ENCODE measurements at places on chromosomes 13 and 19. TPM values are rescaled to one million over a fixed set of nuclear protein-coding genes. Genes with fewer than 3 reads are reported as not detected.
A peak's percentile ranks its signal among the peaks of the same experiment; 100 is the strongest.

GRCh38 chr19:40417643-40417981 lies 4.4 kb upstream of the PRX start:
- DNase-seq, result no peak
- H3K4me3 ChIP-seq, result no peak overlapping the region
- no peaks in the 10 kb centered on the region for H3K36me3 ChIP-seq
- no peak overlapping the region for H3K27ac ChIP-seq
- no peaks in the 10 kb centered on the region for H3K27me3 ChIP-seq
- no peaks in the 10 kb centered on the region for H3K4me1 ChIP-seq

DNA sequence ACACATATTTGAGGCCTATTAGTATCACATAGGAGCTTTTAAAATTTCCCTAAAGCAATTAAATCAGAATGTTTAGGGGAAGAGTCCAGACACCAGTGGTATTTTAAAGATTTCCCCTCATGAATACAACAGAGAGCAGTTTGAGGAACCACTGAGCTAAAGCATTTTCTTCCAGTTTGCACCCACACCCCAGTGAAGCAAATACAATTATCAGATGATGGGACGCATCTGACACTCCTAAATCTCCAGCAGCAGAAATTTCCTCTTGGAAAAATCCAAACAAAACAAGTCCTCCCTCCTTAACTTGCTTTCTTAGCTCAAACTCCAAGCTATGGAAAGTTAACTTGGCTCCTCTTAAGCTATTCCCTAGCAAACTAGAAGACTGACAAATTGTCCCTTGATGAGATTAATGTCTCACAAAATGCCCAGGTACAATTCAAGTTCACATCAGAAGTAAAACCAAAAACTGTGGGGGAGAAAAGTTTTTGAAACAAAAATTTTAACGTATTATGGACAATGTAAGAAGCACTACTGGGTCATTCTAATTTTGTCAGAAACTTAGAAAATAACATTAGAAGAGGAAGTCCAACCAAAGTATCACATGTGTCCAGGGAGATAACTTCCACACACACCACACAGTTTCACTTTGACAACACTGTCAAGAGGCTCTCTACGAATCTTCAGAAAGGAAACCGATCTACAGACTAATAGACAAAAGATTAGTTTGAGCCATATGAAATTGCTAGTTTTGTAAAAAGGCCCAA lies 74.1 kb downstream of the ABCC4 start:
- no peaks in the 10 kb centered on the region for H3K36me3 ChIP-seq
- no peak overlapping the region for H3K4me3 ChIP-seq
- H3K27me3 ChIP-seq, result no peaks in the 10 kb centered on the region
- H3K27ac ChIP-seq, result no peak overlapping the region

GRCh38 chr19:27741236-27741635 lies 1471.7 kb downstream of the UQCRFS1 start:
- peaks cover 57% of the 10 kb centered on the region for H3K36me3 ChIP-seq
- no peak overlapping the region for H3K4me3 ChIP-seq
- no peak for DNase-seq
- no peak overlapping the region for H3K27ac ChIP-seq
- H3K4me1 ChIP-seq, result no peaks in the 10 kb centered on the region

GRCh38 chr19:41097302-41097701 lies 9.1 kb downstream of the CYP2A13 start:
- H3K4me3 ChIP-seq, result no peak overlapping the region
- no peaks in the 10 kb centered on the region for H3K36me3 ChIP-seq
- H3K27ac ChIP-seq, result no peak overlapping the region
- DNase-seq, result no peak

DNA sequence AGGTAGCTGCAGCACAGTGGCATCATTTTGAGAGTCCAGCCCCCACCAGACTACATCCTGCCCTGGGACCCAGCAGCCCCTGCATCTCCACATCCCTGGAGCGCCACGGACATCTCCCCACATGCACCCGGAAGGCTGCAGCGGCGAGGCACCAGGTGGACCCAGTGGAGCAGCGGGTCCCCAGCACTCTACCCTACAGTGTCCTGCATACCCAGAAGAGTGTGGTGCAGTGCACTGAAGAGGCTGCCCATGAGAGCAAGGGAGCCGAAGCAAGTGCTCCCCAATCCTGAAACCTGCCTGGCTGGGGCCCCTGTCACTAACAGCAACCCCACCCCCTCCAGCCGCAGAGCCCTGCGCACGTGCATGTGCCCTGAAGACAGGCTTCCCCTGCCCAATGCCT lies 21.3 kb upstream of the SLC7A9 start:
- no peaks in the 10 kb centered on the region for H3K4me1 ChIP-seq
- no peaks in the 10 kb centered on the region for H3K27me3 ChIP-seq
- no peaks in the 10 kb centered on the region for H3K36me3 ChIP-seq
- DNase-seq, result no peak

GRCh38 chr13:70923863-70924752 lies 815.9 kb upstream of the KLHL1 start:
- H3K27ac ChIP-seq, result no peak overlapping the region
- no peaks in the 10 kb centered on the region for H3K36me3 ChIP-seq
- no peaks in the 10 kb centered on the region for H3K27me3 ChIP-seq
- H3K4me3 ChIP-seq, result no peak overlapping the region
- no peaks in the 10 kb centered on the region for H3K4me1 ChIP-seq

GRCh38 chr19:45828945-45829344 lies 13.8 kb upstream of the RSPH6A start:
- DNase-seq, result no peak
- no peaks in the 10 kb centered on the region for H3K27me3 ChIP-seq
- H3K27ac ChIP-seq, result no peak overlapping the region
- H3K4me3 ChIP-seq, result no peak overlapping the region
- H3K4me1 ChIP-seq, result no peaks in the 10 kb centered on the region
- peaks cover 9% of the 10 kb centered on the region for H3K36me3 ChIP-seq

DNA sequence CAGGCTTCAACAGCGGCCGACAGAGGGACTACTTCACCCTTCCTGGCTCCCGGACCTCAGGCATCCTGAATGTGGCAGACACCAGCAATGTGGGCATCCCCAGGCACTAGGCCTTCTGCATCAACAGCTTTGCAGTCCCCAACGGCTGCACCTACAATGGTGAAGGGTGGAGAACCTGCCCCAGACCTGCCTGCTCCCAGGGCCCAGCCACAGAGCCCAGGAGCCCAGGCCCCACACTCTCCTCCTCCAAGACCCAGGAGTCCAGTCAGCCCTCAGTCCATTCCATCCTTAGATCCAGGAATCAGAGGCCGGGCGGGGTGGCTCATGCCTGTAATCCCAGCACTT lies 34.5 kb downstream of the HPN start:
- H3K4me3 ChIP-seq, result no peak overlapping the region
- no peak overlapping the region for H3K27ac ChIP-seq
- no peak for DNase-seq
- H3K27me3 ChIP-seq, result no peaks in the 10 kb centered on the region
- no peaks in the 10 kb centered on the region for H3K4me1 ChIP-seq
- H3K36me3 ChIP-seq, result no peaks in the 10 kb centered on the region

DNA sequence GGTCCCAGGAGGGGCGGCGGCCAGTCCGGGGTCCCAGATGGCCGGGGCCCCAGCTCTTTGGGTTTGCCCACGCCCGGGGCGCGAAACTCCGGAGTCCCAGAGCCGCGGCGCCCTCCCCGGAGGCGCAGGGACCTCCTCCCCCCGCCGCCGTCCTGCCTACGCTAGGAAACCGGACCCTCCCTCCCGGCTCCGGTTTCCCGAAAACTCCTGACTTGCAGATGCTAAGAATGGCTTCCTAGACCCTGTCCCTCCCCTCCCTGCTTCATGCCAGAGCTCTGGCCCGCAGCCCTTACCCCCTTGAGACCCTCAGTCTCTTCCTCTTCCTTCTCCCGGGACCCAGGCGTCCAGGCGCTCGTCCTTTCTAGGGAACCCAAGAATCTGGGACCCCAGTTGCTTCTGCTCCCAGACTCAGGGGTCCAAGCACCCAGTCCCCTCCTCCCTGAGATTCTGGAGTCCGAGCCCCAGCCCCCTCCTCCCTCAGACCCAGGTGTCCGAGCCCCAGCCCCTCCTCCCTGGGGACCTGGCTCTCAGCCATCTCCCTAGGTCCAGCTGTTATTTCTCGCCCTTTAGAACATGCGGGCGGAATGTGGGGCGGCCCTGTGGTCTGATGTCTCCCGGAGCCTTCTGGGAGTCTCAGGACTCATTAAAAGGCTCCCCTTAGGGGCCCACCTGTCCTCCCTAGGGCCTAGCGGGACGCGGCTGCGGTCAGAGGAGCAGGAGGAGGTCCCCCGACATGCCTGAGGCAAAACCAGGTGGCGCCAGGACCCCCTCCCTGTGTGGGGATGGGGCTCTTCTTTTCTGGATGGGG lies at the start of gene MYBPC2:
TSS of gene MYBPC2 (plus strand) at position 672 of the 808 bp plus-strand sequence. CDS start at position 734, 62 bp downstream.
- H3K27ac ChIP-seq, result no peak within 1 kb of the TSS
- no peaks in the 10 kb centered on the region for H3K27me3 ChIP-seq
- H3K36me3 ChIP-seq, result no peaks in the 10 kb centered on the region
- peak within 1 kb of the TSS; percentile 42 for H3K4me3 ChIP-seq
- DNase-seq, result no peak
- H3K4me1 ChIP-seq, result no peaks in the 10 kb centered on the region

- no peak overlapping the region for H3K4me3 ChIP-seq
- H3K27ac ChIP-seq, result no peak overlapping the region
- H3K36me3 ChIP-seq, result no peaks in the 10 kb centered on the region
- H3K27me3 ChIP-seq, result no peaks in the 10 kb centered on the region
- no peak for DNase-seq
Observed at GRCh38 chr13:105827111-105827809, 708.2 kb downstream of the EFNB2 start.

GRCh38 chr13:66895780-66896179 lies 334.4 kb downstream of the PCDH9 start:
- DNase-seq, result no peak
- no peaks in the 10 kb centered on the region for H3K36me3 ChIP-seq
- H3K4me1 ChIP-seq, result no peaks in the 10 kb centered on the region
- no peak overlapping the region for H3K27ac ChIP-seq

DNA sequence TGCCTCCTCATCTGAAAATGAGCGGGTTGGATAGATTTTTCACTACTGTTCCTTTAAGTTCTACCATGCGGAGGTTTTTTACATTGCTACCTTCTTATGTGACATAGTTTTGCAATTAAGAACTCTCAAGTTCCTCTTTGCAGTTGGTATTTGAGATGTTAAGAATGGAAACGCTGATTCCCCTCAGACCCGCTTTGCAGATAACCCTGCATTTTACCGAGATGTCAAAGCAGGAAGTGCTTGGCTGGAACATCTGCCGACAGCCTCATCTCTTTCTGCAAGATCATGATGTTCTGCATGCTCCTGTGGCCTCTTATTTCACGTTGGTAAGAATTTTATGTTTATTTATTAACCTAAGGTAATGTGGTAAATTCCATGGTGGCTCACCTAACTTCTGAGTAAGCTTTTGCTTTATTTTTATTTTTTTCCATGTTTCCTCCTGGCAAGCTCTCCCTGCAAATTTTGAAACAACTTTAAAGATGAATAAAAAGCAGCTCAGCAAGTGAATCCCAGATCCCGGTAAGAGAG lies 22.5 kb downstream of the PABPC3 start:
- no peaks in the 10 kb centered on the region for H3K36me3 ChIP-seq
- H3K4me1 ChIP-seq, result no peaks in the 10 kb centered on the region
- no peak for DNase-seq
- H3K27ac ChIP-seq, result no peak overlapping the region
- no peak overlapping the region for H3K4me3 ChIP-seq

GRCh38 chr13:99028890-99029289 lies 51.0 kb upstream of the DOCK9 start:
- no peaks in the 10 kb centered on the region for H3K4me1 ChIP-seq
- H3K27ac ChIP-seq, result no peak overlapping the region
- H3K36me3 ChIP-seq, result no peaks in the 10 kb centered on the region
- H3K27me3 ChIP-seq, result no peaks in the 10 kb centered on the region

DNA sequence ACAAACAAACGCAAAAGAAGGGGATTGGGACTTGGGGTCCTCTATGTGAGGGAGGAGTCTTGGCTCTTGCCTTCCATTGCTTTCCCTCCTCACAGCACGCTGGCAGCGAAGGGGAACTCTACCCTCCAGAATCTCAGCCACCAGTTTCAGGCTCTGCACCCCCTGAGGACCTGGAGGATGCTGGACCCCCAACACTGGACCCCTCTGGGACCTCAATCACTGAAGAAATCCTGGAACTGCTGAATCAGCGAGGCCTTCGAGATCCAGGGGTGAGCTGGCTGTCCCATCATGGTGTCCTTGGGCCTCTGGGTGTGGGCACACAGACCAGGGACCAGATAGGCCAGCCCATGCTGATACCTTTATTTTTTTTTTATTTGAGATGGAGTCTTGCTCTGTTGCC lies 9.6 kb downstream of the PLEKHG2 start:
- H3K27ac ChIP-seq, result no peak overlapping the region
- H3K36me3 ChIP-seq, result peaks cover 2% of the 10 kb centered on the region
- H3K4me1 ChIP-seq, result no peaks in the 10 kb centered on the region
- no peak for DNase-seq
- H3K4me3 ChIP-seq, result no peak overlapping the region

- no peaks in the 10 kb centered on the region for H3K36me3 ChIP-seq
- H3K27me3 ChIP-seq, result no peaks in the 10 kb centered on the region
- H3K4me1 ChIP-seq, result no peaks in the 10 kb centered on the region
Observed at GRCh38 chr13:109700176-109700575, 86.2 kb downstream of the IRS2 start.

DNA sequence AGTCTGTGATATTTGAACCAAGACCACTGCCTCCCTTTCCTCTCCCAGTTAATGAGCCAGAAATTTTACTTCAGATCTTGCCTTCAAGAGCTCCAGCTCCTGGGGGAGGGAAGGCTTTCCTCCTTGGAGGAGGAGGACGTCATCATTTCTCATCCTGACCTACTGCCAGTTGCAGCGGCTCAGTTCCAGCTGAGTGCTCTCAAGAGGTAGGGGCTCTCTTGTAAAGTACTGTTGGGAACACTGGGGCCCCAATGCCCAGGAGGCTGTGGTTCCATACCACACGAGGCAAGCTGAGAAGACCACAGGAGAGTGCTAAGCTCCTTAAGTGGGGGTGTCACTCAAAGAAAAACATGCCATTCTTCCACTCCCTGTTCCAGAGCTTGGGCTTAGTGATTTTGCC lies 36.2 kb downstream of the METTL21C start:
- H3K36me3 ChIP-seq, result no peaks in the 10 kb centered on the region
- H3K27ac ChIP-seq, result no peak overlapping the region
- no peaks in the 10 kb centered on the region for H3K4me1 ChIP-seq
- DNase-seq, result no peak
- H3K4me3 ChIP-seq, result no peak overlapping the region
- H3K27me3 ChIP-seq, result no peaks in the 10 kb centered on the region

DNA sequence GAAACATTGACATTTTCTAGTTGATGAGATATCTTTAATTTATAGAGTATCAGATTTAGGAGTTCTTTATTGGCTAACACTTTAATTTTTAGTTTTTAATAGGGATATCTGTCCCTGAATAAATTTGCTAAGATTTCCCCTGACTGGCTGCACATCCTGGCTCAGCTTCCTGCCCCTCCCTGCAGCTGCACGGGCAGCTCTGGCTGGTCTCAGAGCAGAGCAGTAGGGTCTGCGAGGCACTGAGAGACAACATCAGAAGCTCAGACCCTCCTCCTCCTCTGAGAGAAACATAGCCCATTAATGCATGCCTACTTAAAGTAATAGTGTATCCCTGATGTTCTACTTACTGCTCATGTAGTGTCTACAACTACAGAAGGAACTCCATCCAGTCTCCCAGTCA lies 139.2 kb downstream of the TNFSF13B start:
- H3K36me3 ChIP-seq, result no peaks in the 10 kb centered on the region
- H3K27ac ChIP-seq, result no peak overlapping the region
- no peaks in the 10 kb centered on the region for H3K4me1 ChIP-seq
- H3K27me3 ChIP-seq, result no peaks in the 10 kb centered on the region
- no peak overlapping the region for H3K4me3 ChIP-seq
- no peak for DNase-seq

GRCh38 chr13:22053053-22053452 lies 382.2 kb downstream of the FGF9 start:
- no peaks in the 10 kb centered on the region for H3K36me3 ChIP-seq
- no peak for DNase-seq
- H3K27ac ChIP-seq, result no peak overlapping the region
- no peaks in the 10 kb centered on the region for H3K27me3 ChIP-seq

The CYP4F2 gene
- not detected for total RNA-seq

The ZNF235 gene
- 6.2 TPM for total RNA-seq

The SBK2 gene
- not detected for total RNA-seq

The MEIS3 gene
- total RNA-seq, result 7.7 TPM

The ZNF793 gene
- total RNA-seq, result 7.5 TPM

The TYROBP gene
- 117 TPM for total RNA-seq
